Stimulated activated CD4-positive, alpha-beta T cell treated with anti-CD3 and anti-CD28 coated beads, TNF-alpha, amount 100 ng/mL, for 24 hours (primary cell): ENCODE measurements at places on chromosomes 5 and 9.

DNA sequence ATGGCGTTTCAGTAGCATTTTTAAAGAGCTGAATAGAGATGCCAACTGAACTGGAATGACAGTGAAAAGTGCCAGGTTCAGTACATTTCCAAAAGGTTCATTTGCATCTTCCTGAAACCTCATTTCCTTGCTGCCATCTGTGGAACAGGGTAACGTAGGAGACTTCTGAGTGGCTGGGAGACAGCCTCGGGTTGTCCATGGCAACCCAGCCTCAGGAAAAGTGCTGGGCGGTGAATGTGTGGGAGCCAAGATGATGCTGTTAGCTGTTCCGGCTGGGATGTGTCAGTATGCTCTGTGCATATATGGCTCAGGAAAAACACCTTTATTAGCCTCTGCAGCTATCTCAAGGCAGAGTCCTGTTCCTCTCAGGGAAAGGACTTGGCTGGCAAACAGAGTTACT, 87.5 kb downstream of the KLHL3 start:
- DNase-seq, result no peak

DNA sequence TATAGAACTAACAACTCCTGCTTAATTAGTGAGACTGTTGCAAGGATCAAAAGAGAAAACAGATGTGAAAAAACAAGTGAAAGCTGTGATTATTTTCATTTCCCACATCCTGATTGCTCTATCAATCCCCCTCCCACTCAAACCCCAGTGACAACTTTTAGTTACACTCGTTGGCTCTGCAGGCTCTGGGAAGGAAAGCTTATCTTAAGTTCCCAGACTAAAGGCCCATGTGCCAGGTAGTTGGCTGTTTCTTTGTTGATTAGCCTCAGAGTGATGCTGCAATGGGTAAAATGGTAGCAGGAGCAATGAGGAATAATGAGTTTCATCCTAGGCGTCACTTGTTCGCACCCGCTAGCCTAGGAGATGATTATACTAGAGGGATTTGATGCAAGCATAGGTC, 133.3 kb upstream of the IFNE start:
- no peak for DNase-seq

DNA sequence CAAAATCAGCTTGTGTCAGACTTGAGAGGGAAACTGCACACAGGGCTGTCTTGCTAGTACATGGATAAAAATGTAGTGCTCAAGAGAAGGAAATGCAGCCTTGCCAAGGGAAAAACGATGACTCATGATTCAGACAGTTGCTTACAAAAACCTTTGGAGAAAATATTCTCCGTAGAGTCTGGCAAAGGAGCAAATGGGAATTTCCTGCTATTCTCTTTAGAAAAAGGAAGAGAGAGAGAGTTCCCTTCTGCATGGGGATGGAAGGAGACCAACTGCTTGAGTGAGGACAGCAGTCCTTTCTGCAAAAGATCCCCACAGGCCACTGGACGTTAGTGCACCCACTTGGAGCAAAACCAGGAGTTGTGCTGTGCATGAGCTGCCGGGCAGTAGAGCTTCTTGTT, 7.6 kb downstream of the IFNB1 start:
- DNase-seq, result no peak

- no peak for DNase-seq
Measured at GRCh38 chr5:93715761-93716160, 25.6 kb downstream of the POU5F2 start.

GRCh38 chr5:143592648-143593047, 189.2 kb upstream of the NR3C1 start:
- no peak for DNase-seq

- no peak for DNase-seq
Measured at GRCh38 chr5:78419396-78419795, 59.0 kb downstream of the SCAMP1 start.

GRCh38 chr5:97764700-97765099, 581.7 kb upstream of the RIOK2 start:
- no peak for DNase-seq

DNA sequence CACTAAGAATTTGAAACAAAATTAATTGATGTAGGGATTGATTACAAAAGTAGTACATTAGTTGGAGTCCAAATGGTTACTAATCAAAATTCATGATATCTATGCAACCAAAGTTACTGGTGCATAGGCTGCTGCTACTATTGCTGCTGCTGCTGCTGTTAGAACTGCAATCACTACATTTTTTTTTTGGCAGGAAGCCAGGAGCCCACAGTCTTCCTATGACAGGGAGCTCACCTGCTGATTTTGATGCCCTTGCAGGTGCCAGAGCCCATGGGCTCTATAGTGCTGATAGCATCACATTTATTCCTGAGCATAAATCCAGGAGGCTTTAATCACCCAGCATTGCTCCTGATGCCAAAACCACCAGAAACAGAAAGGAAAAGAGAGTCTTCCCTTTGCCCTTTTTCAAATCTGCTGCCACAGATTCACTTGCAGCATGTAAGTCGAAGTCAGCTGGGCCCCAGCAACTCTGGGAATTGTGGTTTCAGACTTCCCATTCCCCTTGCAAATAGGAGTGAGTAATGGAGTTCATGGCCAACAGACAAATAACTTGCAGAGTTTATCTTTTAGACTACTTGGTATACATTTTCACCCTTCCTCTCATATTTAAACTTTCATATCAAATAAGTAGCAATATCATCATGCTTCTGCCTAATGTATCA, 17.6 kb downstream of the SLCO6A1 start:
- DNase-seq, result no peak

DNA sequence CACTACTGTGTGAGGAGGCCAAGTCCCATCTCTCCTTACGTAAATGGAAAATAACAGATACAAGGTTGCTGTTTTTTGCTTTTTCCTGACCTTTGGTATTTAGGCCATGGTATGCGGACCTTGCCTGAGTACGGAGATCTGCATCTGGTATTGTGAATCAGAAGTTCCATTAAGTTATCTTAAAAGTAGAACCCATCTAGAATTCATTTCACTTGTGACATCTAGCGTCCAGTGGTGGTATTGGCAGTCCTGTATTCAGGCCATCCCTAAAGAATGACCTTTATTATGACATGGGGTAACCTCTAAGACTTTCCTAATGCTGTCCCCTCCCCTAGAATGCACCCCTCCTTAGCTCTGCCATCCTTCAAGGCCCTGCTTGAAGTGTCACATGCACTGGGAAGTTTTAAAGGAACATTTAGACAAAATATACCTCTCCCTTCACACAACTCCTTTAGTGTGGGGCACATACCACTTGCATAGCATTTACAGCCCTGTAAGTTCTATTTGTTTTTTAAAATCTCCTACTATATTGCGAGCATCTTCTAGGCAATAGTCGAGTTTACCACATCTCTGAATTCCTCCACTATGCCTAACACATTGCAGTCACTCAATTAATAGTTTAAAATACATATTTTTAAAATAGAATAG, 1.9 kb upstream of the SPDL1 start:
- peak; percentile 49 for DNase-seq

- DNase-seq, result no peak
Measured at GRCh38 chr9:9284201-9284600, 1328.6 kb downstream of the PTPRD start.

DNA sequence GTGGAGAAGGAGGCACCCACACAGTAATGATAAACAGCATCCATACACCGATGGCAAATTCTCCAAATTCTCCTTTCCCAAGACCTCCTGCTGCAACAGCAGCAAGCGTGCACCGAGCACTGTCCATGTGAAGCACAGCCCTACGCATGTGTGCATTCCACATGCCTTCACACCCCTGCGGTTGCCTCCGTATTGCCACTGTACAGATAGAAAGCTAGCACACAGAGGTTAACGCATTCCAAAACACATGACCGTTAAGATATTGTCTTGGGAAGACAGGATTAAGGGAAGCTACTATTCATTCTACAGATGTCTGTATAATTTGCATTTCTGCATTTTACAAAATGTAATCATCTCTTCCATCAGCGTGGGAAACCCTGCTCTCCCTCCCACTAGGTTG, 6.6 kb downstream of the FLT4 start:
- DNase-seq, result no peak

DNA sequence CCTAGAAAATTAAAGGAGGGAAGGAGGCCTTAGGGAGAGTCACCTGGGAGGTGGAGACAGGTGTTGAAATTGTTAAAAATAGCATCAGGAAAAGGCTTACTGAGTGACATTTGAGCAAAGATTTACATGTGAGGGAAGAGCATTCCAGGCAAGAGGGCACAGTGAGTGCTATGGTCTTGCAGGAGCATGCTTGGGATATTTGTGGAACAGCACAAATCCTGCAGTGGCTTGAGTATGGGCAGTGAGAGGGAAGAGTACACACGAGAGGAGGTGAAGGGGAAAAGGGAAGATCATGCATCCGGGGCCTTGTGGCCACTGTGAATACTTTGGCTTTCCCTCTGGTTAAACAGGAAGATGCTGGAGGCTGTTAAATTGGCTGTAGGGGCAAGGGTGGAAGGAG, 36.6 kb downstream of the ACER2 start:
- no peak for DNase-seq

GRCh38 chr5:102850503-102850902, 95.4 kb downstream of the PAM start:
- DNase-seq, result no peak

DNA sequence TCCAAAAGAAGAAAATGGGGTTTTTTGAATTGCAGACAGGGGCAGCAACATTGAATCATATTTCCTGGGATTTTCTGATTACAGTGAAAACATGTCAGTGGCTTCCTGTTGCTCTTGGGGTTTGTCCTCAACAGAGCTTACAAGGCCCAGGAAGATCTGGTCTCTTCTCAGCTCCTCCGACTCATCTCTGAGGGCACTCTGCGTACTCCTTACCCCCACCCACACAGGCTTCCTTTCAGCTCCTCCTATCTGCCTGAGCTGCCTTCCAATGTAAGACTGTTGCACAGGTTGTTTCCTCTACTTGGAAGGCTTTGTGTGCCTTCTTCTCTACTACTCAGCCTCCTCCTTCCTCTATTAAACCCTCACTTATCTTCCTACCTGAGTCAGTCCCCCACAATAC, 245.1 kb upstream of the MEF2C start:
- no peak for DNase-seq

DNA sequence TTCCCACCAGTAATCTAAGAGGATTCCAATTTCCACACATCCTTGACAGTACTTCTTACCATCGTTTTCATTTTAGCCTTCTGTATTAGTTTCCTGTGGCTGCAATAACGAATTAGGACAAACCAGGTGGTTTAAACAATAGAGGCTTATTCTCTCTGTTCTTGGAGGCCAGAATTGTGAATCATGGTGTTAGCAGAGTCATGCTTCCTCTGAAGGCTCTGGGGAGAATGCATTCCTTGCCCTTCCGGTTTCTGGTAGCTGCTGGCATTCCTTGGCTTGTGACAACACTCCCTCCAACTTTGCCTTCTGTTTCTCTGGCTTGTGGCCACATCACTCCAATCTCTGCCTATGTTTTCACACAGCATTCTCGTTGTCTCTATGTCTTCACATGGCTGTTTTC, 23.5 kb downstream of the RIGI start:
- DNase-seq, result no peak

GRCh38 chr5:151060742-151061141, 20.1 kb downstream of the TNIP1 start:
- DNase-seq, result no peak

DNA sequence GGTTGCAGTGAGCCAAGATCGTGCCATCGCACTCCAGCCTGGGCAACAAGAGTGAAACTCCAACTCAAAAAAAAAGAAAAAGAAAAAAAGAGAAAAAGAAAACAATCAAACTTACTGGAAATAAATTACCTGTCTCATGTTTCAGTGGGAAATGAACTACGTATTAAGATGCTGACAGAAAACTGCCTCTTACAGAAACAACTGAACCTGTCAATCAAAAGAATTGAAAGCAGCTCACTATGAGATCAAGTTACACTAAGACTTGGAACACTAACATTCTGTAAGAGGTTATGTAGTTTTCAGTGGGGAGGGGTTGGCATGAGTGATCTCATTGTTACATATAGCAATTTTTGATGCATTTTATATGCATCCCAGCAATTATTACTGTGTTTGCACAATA, 64.4 kb upstream of the SPATA31E1 start:
- DNase-seq, result no peak

- no peak for DNase-seq
Measured at GRCh38 chr9:9257999-9258498, 1354.8 kb downstream of the PTPRD start.

GRCh38 chr5:151092762-151093161, 11.9 kb upstream of the TNIP1 start:
- DNase-seq, result no peak

DNA sequence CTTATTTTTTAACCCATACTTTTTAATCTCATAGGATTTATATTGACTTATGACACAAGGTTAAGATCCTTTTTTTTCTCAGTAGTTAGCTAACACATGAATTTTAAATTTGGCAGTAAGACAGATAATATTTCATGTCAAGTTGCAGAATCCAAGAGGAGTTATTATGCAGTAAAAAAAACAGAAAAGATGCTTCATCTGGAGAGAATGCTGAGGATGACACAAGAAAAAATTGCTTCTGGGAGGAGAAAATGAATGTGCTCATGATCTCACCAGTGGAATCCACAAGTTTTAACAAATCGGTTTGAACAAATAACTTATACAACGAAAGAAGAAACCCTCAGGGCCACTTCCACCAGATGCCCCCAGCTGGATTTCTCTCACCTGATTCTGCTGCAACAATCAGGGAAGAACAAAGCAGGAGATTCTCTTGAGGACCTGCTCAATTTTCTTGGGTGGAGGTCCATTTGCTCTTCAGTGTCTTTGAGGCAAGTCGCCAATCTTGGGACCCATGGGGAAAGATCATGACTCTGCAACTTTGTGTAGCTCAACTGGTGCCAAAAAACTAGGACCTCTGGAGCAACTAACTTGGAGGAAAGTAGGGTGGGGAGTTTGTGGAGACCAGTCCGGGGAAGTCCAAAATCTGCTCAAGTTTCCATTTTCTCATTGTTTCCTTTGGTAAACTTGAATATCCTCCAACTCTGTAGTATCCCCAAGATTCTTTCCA, 50.5 kb upstream of the TNFSF15 start:
- DNase-seq, result no peak

GRCh38 chr9:737400-738120, 103.9 kb upstream of the DMRT1 start:
- DNase-seq, result no peak

- DNase-seq, result no peak
Measured at GRCh38 chr9:82254646-82255367, 266.2 kb downstream of the SPATA31D1 start.

DNA sequence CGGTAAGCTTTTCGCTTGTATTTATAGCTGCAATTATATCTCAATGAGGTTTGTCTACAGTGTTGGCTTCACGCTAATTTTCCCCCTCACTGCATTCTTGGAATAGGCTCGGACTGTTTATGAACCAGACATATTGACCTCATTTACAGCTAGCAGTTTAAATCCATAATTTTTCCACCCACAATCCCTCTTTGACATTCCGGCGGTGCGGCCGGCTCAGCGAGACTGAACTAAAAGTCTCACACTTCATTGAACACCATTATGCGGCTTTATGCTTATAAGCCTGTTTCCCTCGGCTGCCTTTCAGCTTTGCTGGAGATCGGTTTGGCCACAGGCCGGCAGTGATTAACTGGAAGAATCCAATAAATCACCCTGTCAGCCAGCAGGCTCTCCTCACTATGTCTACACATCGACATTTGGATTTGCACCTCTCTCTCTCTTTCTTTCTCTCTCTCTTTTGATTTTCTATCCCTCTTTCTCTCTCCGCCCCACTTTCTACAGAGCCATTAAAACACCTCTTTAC, 315.0 kb upstream of the TLE4 start:
- no peak for DNase-seq

- no peak for DNase-seq
Measured at GRCh38 chr5:88820581-88820980, 62.4 kb downstream of the MEF2C start.
